IgD-negative memory B cell (primary cell): ENCODE measurements at places on chromosomes 1 and 21. TPM values are rescaled to one million over a fixed set of nuclear protein-coding genes. Genes with fewer than 3 reads are reported as not detected.

The ERG gene
- not detected for polyA plus RNA-seq

The GPR3 gene
- 0.16 TPM for polyA plus RNA-seq

The HPDL gene
- 1.3 TPM for polyA plus RNA-seq

The AMIGO1 gene
- 0.88 TPM for polyA plus RNA-seq

The PCBP3 gene
- 1.4 TPM for polyA plus RNA-seq

The LCE3D gene
- polyA plus RNA-seq, result not detected

The GCSAML gene
- polyA plus RNA-seq, result not detected

The C1orf185 gene
- polyA plus RNA-seq, result not detected
